NB4 (cell line): ENCODE measurements at places on chromosomes 2 and 18.
A peak's percentile ranks its signal among the peaks of the same experiment; 100 is the strongest.

DNA sequence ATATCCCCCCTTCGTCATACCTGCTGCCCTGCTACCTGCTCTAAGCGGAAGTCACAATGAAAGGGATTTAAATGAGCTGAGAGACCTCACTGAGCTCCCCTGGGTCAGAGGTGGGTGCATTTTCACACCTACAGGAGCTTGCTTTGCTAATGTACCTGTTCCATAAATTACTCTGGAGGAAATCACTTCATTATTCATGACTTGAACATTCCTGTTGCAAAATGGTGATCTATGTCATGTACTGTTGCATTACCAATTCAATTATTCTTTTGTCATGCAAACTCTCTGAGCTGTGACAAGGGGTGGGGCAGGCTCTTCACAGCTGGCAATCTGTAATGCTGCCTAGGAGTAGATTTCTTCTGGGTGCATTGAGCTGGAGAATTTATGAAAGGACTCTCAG, 761.3 kb downstream of the TSN start:
- no peak for DNase-seq

GRCh38 chr2:178860551-178860950, 53.3 kb upstream of the TTN start:
- no peak for DNase-seq

- peak; percentile 40 for DNase-seq
Measured at GRCh38 chr2:73928963-73929347, 2.3 kb downstream of the DGUOK start.

GRCh38 chr2:220259662-220260061, 632.2 kb downstream of the SLC4A3 start:
- no peak for DNase-seq

DNA sequence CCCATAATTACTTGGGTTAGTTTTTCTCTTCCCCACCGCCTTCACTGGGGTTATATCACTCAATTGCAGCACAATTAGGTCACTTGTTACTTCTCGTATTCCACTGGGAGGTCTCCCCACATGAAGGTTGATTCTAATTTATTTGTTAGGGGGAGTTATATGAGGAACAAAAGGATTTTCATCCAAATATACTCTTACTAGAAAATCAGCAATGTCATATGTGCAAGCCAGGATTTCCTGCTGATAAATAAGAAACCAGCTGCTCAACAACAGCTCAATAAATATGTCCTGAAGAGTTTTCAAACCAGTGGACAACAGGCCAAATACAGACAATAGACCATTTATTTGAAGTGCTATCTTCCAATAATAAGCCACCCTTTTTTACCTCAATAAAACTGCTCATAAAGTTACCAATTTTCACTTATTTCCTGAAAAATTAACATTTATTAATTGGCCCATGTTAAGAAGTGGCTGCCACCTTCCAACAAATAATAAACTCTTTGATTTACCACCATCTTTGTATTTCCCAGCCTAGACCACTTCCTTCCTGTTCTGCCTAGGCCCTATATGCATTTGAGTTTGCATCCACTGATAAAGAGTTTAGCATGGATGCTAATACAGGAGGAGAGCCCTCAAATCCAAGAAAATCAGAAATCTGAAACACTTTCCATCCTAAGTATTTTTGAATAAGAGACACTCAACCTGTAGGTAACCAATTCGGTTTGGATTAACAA, 184.4 kb upstream of the SLC39A10 start:
- no peak for DNase-seq

GRCh38 chr2:210268281-210268680, 43.0 kb upstream of the ACADL start:
- no peak for DNase-seq

DNA sequence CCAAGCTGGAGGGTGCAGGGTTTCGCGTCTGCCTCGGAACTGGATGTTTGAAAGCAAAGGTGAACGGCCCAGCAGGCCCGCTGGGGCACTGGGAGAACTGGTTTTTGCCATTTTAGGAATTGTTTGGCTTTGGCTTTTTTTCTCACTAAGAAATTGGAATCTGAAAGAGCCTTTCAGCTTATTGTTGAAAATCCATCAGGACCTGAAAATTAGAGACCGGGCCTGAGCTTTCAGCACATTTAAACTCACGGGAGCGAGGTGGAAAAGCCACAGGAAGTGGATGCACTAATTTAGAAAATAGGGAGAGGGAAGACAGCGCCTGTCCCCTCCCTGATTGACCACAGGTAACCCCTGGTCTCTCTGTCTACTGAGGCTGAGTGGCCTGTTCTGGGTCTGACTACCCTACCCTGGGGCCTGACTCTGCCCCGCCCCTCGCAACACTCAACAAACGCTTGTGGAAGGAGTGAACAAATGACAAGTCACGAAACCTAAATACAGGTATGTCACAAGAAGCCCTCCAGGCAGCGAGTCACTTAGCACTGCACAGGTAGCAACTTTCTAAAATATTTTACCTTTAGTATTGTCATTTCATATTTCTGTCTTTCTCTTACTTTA, 100.3 kb upstream of the MBOAT2 start:
- no peak for DNase-seq

DNA sequence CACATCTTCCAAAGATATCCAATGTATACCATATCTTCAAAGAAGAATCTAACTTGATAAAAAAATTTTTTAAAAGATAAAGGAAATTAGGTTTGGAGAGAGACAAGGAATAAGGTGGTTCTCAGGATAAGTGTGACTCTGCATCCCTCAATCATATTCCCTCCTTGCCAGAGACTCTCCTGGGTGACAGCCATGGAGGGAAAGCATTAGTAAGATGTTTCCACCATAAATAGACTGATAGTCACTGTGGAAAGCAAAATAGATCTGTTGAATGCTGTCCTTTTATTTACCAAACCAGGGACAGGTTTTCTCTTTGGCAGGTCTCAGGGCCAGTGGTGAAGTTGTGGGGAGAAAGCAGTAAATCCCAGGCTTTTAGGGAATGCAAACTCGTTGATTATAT, 107.6 kb downstream of the PRPF40A start:
- DNase-seq, result no peak

DNA sequence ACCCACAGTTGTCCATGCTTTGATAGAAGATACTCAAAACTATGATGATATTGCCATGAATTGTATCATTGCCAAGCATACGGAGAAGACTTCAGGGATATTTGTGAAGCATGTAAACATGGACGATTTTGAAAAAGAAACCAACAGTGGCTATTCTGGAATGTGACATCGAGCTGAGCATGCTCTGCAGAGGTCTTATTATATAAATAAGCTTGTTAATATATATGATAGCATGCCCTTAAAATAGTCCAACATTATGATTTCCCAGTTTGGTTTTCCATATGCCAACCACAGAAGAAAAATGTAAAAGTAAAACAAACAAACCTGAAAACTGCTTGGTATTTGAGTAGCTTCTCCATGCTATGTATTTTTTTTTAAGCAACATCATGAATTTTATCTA, 159.1 kb downstream of the LNPK start:
- no peak for DNase-seq

- no peak for DNase-seq
Measured at GRCh38 chr2:50863856-50864255, 168.1 kb downstream of the NRXN1 start.

DNA sequence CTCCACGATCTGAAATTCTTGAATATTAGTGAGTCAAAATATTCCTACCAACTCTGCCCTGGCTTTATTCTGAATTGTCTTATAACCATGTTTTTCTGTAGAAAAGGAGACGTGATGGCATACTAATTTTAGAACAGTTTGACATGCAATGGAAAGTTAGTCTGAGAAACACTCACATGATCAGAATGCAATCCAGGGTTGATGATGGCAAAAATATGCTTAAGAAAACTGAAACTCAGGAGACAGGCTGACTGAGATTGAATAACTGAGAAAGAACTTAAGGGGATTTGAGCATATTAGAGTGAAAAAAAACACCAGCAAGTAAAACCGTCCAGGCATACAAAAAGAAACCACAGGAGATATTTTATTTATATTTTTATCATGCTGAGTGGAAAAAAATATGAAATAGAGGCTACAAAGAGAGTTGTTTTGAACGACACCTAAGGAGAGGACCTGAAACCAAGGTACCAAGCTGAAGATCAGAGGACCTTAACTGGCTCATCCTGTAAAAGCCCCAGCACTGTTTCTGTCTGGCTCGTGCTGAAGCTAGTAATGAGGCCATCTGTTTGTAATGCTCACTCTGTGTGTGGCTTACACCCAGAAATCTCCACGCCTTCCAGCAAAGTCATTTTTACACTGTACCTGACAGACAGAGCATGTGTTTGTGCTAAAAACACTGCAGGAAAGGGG, 437.2 kb upstream of the PKDCC start:
- no peak for DNase-seq

GRCh38 chr2:186639939-186640338, 50.1 kb downstream of the ITGAV start:
- no peak for DNase-seq

- DNase-seq, result peak; percentile 29
Measured at GRCh38 chr18:76274468-76275289, 220.4 kb downstream of the ZNF516 start.

DNA sequence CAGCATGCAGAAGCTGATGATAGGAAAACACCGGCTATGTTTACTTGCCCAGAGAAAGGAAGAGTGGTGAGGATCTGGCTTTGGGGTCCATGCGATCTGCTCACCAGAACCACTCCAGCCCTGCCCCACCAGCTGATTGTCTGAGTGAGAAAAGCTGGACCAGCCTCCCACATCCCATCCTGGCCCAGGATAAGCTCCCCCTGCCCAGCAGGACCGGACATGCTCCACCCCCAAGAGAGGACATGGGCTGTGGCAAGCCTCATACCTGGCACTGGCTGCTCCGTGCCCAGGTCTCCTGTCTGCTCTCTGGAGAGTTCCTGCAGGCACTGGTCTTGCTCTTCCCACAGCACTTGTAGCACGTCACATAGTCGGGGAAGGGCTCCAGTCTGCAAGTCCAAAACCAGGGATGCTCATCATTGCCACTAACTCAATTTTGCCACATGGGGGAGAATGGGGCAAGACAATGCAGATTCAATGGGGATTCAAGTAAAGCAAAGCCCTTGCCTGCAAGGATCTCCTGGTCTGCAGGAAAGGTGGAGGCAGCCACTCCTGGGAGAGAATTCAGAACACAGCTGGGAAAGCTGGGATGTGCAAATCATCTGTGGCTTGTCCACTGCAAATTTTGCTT, 30.0 kb downstream of the SCTR start:
- DNase-seq, result no peak

DNA sequence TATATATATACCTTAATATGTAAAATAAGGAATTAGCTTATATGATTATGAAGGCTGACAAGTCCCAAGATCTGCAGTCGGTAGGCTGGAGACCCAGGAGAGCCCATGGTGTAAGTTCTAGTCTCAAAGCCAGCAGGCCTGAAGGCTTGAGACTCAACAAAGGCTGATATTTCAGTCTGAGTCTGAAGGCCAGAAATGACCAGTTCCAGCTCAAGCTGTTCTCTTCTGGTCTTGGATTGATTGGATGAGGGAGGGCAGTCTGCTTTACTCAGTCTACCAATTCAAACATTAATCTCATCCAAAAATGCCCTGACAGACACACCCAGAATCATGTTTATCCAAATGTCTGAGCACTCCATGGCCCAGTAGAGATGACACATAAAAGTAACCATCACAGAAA, 22.0 kb downstream of the HNMT start:
- DNase-seq, result no peak

- no peak for DNase-seq
Measured at GRCh38 chr2:11839916-11840315, 93.5 kb downstream of the LPIN1 start.

DNA sequence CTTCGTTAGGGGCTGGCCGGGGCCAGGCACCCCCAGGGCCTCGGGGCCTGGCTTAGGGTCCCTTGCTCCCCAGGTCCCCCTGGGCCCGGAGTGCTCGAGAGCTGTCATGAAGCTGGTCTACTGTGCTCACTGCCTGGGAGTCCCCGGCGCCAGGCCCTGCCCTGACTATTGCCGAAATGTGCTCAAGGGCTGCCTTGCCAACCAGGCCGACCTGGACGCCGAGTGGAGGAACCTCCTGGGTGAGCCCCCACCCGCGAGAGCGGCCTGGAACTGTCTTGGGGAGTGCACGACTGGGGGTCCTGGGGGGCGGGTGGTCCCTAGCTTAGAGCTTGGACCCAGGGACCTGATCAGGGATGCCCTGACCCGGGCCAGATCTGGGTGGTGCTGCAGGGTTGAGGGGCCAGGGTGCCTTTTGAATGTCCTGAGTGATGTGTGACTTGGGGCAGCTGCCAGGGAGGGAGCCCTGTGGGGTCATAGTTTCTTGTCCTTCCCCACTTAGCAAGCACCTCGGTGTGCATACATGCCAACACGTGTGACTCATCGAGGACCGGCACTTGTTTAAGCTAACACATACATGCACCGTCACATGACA, 27.9 kb downstream of the GPC1 start:
- no peak for DNase-seq

GRCh38 chr2:240636563-240637115, 11.4 kb downstream of the GPR35 start:
- DNase-seq, result no peak
